ENCODE measurements at places on chromosomes 3 and 15.
A peak's percentile ranks its signal among the peaks of the same experiment; 100 is the strongest.

GRCh38 chr15:70712271-70712670 lies 51.1 kb downstream of the UACA start:
- DNase-seq = no peak

GRCh38 chr3:93843981-93844380 lies 129.7 kb downstream of the PROS1 start:
- no peak for DNase-seq

DNA sequence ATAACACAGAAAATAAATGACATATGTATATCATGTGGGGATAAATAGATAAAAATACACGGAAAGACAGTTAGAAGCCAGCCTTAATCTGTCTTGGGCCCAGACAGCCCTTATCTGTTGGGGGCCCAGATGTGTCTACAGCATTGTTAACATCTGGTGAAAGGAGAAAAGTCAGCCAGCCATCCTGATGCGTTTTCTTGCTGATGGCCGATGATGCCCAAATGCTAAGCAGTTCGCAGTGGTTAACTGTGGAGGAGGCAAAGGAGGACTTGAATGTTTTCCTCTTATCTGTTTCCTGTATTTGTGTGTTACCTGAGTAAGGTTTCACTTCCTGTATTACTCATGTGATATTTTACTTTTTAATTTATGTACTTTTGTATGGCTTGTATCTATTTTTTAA lies 46.2 kb downstream of the NOX5 start:
- peak; percentile 83 for DNase-seq

GRCh38 chr3:197019021-197019420 lies 10.6 kb downstream of the MELTF start:
- no peak for DNase-seq

GRCh38 chr3:187946163-187946691 lies 201.0 kb upstream of the BCL6 start:
- no peak for DNase-seq

- DNase-seq = no peak
These were observed 455 bp upstream of the SNAP23 start for GRCh38 chr15:42494998-42495360.

GRCh38 chr3:25403968-25404367 lies 24.1 kb upstream of the RARB start:
- no peak for DNase-seq

- DNase-seq = no peak
These were observed 42.5 kb downstream of the MEIS2 start for GRCh38 chr15:37057831-37058230.

DNA sequence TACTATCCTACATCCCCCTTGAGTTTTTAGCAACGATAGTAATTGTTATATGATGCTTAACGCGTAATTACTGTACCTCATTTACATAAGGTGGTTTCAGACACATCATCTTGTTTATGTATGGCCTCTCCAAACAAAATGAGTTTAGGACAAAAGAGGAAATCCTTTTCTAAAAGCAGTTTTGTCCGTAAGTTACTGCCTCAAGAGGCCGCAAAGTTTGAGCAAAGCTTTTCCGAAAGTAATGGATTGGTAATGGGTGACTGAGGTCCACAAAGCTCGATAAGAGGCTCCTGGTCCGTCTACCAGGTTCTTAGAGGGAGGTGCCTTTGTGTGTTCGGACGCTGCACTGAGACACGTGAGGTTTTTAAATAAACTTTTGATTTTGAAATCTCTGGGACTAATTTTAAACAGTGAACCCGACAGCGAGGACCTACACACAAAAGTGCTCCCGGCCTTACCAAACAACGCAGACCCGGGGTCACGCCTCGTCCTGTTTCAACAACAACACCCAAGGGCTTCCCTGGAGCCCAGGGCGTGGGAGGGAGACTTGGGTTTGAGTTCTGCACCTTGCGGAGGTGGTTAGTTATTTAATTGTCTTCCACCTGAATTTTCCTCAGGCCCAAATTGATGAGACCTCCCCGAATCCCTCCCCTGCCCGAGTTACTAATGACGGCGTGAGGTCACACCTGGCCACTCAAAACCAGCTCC lies 456 bp upstream of the C15orf61 start:
- DNase-seq = no peak

- DNase-seq = peak; percentile 92
These were observed 212.1 kb downstream of the GBE1 start for GRCh38 chr3:81549388-81549787.

All from erythroblast (primary cell).